ENCODE measurements at places on chromosomes 11 and 22.

GRCh38 chr11:57787006-57787604 lies 25.5 kb downstream of the CTNND1 start:
- DNase-seq: no peak

DNA sequence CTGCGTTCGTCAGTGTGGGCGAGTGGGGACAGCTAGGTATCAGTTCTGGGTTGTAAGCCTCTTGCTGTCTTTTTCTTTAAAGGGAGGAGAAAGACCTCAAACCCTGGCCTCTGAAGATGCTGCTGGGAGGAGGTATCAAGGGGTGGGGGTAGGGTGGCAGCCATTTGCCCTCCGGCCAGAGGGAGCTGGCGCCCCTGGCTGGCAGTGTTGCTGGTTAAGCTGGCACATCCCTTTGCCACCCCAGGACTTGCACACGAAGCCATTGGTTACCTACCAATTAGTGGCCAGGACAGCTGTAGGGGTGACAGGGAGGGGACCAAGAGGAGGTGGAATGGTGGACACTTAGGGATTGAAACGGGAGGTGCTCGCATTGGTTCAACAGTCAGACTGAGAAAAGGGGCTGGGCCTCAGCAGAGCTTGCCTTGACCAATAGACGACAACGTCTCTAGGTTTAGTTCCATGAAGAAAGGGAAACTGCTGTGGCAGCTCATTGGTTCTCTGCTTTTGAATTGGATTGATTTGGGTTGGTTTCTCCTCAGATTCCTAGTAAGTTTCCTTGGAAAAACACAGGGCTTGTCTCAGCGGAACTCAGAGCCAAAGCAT lies 77.9 kb downstream of the ST3GAL4 start:
- DNase-seq: no peak

DNA sequence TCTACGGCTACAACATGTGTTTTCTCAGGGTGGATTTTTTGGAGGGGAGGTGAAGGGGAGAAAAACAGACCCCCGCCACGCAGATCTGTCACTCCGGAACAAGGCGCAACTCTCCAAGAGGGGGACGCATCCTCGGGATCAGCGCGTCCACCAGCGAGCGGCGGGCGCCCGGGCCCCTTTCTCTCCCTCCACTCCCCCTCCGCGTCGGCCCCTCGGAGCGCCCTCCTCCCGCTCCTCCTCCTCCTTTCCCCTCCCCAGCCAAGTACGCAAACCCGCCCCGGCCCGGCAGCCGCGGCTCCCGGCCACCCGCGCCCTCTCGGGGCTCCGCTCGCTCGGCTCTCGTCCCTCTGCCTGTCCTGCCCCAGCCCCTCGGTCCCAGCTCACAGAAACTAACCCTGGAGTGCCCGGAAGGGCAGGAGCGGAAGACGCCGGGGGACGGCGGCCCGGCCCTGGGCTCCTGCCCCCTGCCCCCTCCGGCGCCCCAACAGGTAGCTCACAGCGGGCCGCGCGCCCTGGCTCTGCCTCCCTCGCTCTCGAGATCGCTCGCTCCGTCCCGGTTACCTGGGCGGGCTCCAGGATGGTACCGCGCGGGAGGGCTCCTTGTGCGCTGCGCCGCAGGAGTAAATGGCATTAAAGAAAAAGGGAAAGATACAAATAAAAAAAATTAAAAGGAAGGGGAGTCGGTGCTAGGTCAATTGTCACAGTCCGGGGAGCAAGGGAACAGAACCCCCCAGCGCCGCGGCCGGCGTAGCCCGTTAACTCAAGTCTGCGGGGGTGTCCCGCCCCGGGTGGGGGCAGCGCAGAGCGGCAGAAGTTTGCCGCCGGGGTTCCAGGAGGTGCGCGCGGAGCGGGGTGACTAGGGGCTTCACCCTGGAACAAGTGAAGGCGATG lies 131.4 kb upstream of the C11orf58 start:
- no peak for DNase-seq

DNA sequence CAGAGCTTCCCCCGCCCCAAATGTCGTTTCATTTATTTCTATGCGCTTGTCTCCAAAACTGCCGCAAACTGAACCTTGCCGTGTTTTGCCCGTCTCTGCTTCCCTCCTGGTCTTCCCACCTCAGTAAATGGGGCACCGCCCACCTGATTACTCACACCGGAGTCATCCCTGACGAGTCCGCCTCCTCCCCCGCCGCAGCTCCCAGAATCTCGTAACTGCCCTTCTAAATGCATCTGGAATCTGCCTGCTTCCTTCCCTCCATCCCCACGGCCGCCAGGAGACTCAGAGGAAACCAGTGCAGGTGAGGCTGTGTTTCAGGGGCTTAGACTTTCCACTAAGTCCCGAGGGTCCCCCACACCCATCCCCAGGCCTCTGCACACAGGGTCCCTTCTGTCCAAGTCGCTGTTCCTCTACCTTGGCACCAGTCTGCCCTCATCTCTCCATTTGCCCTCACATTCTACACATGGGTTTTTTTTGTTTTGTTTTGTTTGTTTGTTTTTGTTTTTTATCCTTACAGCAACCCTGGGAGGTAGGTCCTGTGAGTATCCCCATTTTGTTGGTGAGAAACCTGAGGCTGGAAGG lies 62.6 kb upstream of the PHF21B start:
- DNase-seq: no peak

DNA sequence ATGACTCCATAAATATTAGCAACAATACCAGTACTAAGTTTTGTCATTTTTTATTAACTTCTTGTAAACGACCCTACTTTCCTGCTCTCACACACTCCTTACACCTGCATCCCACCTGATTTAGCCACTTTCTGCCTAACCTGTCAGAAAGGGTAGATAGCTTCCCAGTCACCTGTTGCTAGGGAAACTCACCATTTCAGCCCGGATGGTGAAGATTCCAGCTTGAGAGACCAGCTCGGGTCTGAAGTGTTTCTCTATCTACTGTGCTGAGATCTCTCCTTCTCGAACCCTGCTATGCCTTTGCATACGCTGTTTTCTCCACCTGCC lies at the start of gene PARVG:
PARVG (plus strand) TSS at position 220 of the 327 bp plus-strand sequence. CDS start 2,405 bp downstream, outside the sequence.
- peak; percentile 38 for DNase-seq

- DNase-seq: no peak
These were observed 33.6 kb downstream of the ABCC8 start for GRCh38 chr11:17443000-17443399.

- DNase-seq: no peak
These were observed 160.6 kb upstream of the BDNF start for GRCh38 chr11:27860811-27861210.

GRCh38 chr11:130212431-130212961 lies 52.9 kb downstream of the ST14 start:
- no peak for DNase-seq

DNA sequence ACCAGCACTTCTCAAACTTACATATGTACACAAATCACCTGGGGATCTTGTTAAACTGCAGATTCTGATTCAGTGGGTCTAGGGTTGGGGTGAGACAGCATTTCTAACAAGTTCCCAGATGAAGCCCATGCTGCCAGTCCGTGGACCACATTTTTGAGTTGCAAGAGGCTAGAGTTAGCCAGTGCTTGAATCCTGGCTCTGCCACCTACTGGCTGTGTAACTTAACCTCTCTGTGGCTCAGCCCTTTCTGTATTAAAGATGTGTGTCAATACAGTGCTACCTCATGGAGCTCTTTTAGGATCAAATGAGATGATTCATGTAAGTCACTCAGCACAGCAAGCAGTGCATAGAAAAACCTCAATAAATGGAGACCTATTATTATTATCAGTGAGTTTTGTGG lies 90.2 kb upstream of the ISX start:
- DNase-seq: no peak
